GM13977 (cell line): ENCODE measurements at places on chromosomes 3 and 15.

- DNase-seq, result no peak
These were observed 49.0 kb downstream of the KY start for GRCh38 chr3:134601539-134602439.

GRCh38 chr3:121152573-121152972 lies 244.6 kb downstream of the STXBP5L start:
- no peak for DNase-seq

GRCh38 chr15:59191855-59192237 lies 14.8 kb upstream of the LDHAL6B start:
- no peak for DNase-seq

GRCh38 chr15:42329992-42330391 lies 29.3 kb upstream of the CAPN3 start:
- no peak for DNase-seq
